ENCODE measurements at places on chromosomes 3 and 15.

GRCh38 chr3:37291275-37291700 is 116.9 kb upstream of the LRRFIP2 start:
- DNase-seq = no peak

DNA sequence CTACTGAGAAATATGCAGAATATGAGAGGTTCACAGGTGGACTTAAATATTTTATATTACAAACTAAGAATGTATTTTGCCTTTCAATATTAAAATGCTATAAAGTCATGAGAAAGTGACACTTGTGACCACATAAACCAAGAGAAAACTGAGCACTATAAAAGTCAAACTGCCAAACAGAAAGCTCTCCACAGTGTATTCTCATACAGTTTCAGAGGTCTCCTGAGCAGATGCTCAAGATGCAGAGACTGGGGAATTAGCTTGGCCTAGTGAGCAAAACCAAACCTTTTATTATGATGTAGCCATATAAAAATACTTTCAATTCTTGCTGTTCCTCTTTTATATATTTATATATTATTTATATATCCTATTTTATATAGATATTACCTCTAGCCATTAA is 227.8 kb downstream of the TBC1D5 start:
- no peak for DNase-seq

DNA sequence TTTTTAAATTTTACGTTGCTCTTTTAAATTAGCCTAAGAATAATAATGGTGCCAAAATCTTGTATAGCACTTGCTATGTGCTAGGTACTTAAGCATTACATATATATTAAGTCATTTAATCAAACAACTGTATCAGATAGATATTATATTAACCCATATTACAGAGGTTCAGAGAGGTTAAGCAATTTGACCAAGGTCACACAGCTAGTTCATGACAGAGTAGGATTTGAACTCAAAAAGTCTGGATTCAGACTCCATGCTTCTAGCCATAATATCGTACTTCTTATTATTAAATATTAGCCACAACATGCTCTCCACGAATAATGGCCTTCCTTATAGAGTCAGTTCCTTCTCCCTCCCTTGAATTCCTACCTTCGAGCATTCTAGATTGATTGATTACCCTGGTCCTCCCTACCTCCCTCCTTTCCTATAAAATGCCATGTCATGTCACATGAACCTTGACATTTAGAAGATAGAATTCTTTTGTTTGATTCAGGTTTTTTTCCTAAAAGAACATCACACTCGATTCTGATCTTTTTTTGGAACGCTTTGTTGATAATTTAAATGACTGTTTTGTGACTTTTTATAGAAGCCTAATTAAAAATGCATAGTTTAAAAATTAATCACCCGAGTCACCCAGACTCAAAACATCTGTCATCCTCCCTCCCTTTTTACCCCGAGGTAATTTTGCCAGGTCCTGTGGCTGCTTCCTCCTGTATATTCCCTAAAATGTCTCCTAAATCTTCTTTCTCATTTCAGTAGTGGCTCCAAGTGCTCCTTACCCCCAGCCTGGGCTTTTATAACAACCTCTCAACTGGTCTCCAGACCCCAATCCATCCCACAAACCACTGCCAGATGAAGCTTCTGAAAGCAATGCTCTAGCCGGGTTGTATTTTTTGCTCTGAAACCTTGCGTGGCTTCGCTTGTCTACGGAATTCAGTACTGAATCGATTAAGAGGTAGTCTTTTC is 8.5 kb upstream of the PSMD6 start:
- DNase-seq = no peak

GRCh38 chr3:158742871-158743663 is 10.8 kb upstream of the RARRES1 start:
- no peak for DNase-seq

DNA sequence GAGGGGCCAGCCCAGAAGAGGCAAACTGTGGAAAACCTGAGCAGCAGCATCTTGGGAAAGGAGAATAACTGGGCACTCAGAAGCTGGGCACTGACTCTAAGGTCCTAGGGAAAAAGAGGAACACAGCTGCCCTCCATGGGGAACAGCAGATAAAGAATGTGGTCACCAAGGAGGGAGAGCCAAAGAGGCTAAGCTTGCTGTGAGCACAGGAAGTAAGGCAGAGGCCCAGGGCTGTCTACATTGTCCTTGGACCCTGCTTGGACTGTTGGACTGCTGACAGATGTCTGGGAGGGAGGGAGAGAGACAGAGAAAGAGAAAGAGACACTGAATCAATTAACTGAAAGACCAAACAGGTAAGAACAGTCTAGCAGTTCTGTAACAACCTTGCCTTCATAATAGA is 4.5 kb upstream of the MNS1 start:
- no peak for DNase-seq

DNA sequence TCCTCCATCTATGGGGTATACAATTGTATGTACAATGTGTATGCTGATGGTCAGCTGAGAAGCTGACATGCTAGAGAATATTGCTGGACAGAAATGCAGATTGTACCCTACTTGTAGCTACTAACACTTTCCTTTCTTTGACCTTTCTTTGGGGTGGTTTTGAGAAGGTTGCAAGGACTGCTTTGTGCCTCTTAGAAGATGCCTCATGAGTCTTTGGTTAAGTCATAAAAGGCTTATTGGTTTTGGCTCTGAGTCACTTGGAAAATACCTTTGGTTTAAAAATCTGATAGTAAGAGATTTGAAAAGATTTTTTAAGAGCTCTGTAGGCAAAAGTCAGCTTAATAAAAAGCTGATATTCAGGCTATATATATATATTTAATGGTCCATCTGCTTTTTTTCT is 71.5 kb downstream of the ZMAT3 start:
- no peak for DNase-seq

GRCh38 chr3:151452841-151453240 is 8.0 kb downstream of the IGSF10 start:
- DNase-seq = no peak

DNA sequence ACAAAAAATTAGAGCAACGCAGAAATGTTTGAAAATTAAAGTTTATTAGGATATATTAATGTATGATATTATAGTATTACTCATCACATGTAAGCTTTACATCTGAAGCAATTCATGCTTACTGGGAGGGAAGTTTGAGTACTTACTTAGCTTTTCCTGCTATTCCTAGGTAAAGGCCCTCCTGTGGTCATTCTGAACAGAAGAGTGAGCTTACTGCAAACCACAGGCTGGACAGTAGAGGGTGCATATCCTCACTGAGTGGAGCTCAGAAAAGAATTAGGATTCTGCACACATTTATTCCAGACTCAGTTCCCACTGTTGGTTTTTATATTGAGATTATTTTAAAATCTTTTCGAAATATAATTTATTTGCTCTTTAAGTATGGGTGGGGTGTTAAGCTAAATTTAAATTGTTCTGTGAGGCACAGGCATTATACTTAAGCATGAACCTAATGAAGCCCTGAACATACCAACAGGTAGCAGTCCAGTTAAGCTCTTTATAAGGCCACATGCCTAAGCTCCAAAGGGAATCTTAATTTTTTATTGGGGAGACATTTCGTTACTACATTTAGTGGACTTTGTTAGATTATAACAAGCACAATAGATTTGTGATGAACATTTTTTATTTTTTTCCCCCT is 10.2 kb downstream of the MRPS22 start:
- DNase-seq = no peak
